ENCODE measurements at places on chromosomes 11 and 22.

GRCh38 chr22:24146194-24146616 is 35.1 kb upstream of the SUSD2 start:
- DNase-seq, result peak; percentile 18

GRCh38 chr11:8023831-8024555 is 36.9 kb downstream of the EIF3F start:
- DNase-seq, result no peak

GRCh38 chr11:75204685-75205563 is 35.6 kb upstream of the TPBGL start:
- peak; percentile 82 for DNase-seq

GRCh38 chr11:6755303-6755952 is 16.3 kb downstream of the OR2AG2 start:
- peak; percentile 36 for DNase-seq

DNA sequence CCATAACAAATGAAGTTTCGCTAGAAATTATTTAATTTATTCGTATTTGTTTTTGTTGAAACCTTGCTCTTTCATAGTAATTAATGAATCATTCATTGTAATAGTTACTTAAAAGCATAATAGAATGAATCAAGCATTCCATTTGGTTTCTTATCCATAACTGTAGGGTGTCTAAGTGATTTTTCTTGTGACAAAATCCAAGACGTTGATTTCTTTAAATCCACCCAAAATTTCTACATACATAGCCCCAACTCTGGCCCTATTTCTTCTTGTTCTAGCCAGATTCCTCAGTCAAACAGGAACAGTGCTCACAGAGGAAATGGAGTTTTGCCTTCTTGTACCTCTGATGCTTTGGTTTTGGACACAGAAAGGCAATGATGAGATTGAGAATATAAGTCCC is 25.5 kb downstream of the UBASH3B start:
- no peak for DNase-seq

GRCh38 chr11:66450560-66450959 is 11.9 kb upstream of the MRPL11 start:
- no peak for DNase-seq

DNA sequence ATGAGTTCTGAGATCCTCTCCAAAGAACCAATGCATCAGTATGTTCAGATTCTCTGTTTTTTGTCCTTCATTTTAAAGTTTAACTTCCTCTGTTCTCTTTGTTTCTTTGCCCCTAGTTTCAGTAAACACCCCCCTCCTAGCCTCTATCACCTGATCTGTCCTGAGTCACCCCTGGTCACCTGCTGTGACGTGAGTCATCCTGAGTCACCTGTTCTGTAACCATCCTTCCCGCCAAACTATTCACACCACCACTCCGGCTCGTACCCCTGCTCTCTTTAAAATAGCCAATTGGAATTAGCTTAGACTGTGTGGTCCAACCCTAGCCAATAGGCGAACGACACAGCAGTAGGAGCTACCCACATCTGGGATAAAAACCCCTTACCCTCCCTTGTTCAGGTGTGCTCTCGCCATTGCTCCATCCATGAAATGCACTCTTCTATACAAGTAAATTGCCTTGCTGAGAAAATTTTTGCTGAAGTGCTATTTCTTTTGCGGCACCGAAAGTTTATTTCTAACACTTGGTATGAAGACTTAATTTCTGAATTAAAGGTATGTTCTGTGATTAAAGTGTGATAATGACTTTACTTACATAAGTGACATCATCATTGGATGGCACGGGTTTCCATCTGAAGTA is 318.4 kb downstream of the AASDHPPT start:
- DNase-seq, result no peak

GRCh38 chr11:82930734-82931133 is 29.2 kb downstream of the DDIAS start:
- no peak for DNase-seq

- no peak for DNase-seq
Measured at GRCh38 chr11:111719379-111719778, 46.8 kb downstream of the PPP2R1B start.

DNA sequence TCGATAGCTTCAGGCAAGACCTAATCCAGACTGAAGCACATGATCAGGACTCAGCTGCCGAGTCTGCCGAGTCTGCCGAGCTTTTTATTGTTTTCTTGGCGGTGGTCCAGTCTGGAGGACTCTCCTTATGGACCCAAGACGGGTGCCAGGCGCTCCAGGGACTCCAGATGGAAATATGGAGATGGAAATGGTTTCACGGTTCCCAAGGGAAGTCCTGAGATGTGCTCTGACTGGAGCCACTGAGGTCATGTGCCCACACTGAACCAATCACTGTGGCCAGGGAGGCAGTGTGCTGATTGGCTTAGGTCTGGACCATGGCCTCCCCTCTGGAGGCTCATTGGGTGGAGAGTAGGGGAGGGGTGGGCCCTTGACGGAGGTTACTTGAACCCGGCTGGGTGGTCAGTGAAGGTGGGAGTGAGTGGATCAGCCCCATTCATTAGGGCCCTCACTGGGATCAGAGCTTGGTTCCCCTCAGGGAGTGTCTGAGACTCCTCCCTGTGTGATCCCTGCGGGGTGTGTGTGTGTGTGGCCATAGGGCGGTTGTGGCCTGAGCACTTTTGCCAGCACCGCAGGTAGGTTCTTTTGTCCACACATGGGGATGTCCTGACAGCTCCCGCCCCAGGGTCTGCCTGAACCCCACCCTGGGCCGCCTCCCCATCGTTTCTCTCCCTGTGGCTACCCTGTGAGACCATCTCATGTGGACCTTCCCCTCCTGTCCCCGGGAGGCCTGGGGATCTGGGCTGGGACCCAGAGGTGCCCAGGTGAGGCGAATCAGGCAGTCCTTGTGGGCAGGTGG is 14.0 kb downstream of the RPS6KA4 start:
- no peak for DNase-seq

DNA sequence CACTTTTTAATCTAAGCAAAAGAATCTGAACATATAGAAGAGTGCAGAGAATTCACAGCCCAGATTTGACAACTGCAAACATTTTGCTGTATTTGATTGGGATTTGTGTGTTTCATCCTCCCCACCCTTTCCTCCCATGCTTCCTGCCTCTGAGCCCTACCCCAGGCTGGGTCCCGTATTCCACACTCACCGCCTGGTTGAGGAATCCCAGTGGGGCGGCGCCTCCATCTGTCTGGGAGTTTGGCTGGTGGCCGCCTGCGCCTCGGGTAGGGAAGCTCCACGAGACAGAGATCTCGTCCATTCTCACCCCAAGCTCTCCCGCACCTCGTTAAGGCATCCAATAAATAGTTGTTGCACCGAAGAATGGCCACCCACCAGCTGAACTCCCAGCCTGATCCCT is 105.9 kb upstream of the SLC22A12 start:
- DNase-seq, result no peak

DNA sequence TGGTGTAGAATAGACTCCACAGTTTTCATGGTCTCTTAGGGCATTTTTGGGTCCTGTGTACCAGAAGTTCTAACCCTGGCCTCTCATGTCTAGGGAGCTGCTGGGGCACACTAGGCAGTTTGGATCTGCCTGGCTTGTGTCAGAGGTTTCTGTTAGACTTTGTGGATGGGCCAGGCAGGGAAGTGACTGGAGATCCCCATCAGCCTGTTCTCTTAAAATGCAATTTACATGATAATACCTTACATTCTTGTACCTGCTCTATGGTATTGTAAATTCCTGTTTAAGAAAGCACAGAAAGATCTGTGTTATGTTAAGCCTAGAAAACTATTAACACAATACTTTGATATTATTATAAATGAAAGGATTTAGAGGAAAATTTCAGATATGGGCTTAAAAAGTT is 104.0 kb downstream of the ARHGAP42 start:
- peak; percentile 39 for DNase-seq

DNA sequence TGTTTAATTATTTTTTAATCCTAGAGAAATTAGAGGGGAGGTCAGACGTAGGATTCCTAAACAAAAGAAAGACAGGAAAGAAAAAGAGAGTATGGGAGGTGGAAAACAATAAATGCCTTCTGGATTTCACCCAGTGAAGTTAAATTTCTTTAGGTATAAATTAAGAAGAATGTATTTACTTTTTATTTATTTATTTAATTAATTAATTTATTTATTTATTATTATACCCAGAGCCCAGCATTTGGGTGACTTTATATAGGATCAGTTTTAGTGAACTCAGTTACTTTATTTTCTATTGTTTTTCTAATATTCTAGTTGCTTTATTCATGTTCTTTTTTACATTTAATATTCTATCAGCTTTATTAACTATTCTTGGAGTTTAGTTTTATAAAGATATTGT is 551.8 kb downstream of the LUZP2 start:
- DNase-seq, result no peak

DNA sequence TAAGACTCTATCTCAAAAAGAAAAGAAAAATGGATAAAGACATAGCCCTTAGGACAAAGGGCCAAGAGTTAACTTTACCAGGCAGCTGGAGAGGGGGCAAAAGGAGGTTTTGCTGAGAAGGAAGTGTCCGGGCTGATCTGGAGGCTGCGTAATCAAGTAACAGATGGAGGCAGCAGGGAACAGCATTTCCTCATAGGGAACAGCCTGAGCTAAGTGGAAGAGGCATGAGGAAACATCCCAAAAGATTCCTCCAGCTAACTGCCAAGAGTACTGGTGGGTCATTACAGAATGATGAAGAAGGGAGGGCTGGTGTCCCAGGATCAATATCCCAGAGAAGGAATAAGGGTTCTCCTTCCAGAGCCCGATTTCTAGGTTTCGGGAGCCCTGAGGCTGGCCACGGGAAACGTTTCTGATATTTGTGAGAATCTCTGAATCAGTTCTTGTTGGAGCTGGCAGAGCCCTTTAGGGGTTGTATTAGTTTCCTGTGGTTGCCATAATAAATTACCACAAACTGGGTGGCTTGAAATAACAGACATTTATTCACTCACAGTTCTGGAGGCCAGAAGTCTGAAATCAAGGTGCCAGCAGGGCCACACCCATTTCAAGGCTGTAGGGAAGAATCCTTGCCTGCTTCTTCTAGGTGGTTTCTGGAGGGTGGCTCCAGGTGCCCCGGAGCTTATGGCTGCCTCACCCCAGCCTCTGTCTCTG is 21.2 kb downstream of the LIF start:
- no peak for DNase-seq

- no peak for DNase-seq
Measured at GRCh38 chr11:11170352-11171084, 182.5 kb downstream of the CSNK2A3 start.

GRCh38 chr22:38353142-38353629 is 36.0 kb upstream of the CSNK1E start:
- no peak for DNase-seq

GRCh38 chr11:94785509-94785908 is 17.4 kb downstream of the AMOTL1 start:
- no peak for DNase-seq

DNA sequence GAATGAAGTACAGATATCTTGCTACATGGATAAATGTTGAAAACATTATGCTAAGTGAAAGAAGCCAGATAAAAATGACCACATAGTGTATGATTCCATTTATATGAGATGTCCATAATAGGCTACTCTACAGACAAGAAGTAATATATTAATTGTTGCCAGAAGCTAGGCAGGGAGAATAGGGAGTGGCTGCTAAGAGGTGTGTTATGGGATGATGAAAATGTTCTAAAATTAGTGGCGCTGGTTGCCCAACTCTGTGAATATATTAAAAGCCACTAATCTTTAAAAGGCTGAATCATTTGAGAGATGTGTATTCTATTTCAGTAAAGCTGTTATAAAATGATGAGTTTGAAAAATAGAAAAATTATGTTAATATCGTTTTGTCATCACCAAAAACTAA is 144.4 kb downstream of the NCAM1 start:
- no peak for DNase-seq

DNA sequence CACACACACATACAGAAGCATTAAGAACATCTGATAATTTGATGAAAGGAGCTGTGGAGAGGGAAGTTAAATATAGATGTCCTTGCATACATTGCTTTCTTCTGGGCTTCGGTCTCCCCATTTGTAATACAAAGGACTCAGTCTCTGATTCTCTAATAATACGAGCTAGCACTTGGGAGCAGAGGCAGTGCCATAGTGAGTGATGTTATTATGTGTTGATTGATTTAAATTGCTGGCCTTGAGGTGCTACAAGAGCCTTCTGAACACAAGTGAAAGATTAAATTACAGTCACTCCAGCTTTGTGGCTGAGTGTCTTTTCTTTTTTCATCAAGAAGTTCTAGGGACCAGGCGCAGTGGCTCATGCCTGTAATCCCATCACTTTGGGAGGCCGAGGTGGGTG is 61.5 kb upstream of the HMGXB4 start:
- no peak for DNase-seq

DNA sequence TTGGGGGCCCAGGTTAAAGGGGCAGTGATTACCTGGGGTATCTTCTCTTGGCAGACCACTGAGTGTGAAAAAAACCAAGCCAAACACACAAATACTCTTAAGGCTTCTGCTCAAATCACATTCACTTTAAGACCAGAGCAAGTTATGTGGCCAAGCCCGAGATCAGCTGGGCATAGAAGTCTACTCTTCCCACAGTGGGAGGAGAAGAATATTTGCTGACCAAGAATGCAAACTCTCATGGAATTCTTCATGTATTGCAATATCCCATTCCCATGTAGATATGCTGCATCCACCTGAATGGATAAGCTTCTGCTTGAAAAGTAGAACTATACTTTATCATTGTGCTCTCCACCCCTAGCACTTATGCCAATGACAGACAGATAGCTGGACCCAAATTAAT is 37.1 kb upstream of the C11orf87 start:
- no peak for DNase-seq

GRCh38 chr11:64787526-64788320 is 9.4 kb upstream of the SF1 start:
- DNase-seq, result no peak

- DNase-seq, result no peak
Measured at GRCh38 chr11:32894149-32894827, 1.7 kb downstream of the QSER1 start.

- DNase-seq, result peak; percentile 62
Measured at GRCh38 chr11:57480409-57481137, 20.2 kb downstream of the RTN4RL2 start.

- DNase-seq, result no peak
Measured at GRCh38 chr11:119788911-119789560, 60.0 kb upstream of the NECTIN1 start.

DNA sequence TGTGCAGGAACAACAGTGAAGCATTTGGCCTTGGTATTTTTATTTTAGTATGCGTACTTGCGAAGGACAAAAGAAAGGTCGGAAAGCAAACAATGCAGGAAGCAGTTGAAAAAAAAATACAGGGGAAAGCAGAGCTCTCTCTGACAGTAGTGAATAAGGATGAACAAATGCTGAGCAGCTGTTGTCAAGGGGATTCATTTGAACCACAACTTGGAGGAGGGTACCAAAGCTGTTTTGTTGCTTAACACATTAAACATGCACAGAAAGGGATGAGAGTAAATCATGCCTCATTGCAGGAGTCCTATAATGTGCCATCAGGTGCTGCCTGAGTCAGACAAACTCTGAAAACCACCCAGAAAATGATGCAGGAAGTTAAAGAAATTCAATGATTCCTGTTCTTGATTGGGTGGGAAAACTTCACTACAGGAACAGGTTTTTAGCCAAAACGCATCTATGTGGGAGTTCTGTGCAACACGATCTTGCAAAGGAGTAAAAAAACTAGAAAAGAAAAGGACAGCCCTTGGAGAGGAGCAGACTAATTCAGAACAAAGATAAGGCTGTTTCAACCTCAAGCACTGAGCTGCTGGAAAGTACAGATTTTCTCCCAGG is 2113.5 kb downstream of the LRRC4C start:
- no peak for DNase-seq
